Fibroblast of skin of scalp (primary cell): ENCODE measurements at places on chromosomes 16 and 17.

DNA sequence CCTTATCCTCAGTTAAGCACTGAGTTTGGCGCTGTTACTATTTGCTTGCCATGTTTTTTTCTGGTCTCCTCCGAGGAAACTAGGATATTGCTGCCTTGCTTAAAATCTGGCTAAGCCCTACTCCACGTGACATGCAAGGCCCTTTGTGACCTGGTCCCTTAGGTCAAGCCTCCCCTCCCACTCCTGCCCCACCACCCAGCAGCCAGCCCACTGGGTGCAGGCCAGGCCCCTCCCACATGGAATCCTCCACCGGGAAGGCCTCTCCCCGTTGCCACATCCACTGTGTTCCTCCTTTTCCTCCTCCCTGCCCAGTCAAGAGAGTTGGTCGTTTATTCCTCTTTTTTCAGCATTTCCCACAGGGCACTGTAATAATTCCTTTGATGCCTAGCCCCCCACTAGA is 16.2 kb downstream of the PSMD3 start:
- no peak for DNase-seq

- DNase-seq: peak; percentile 47
Observed at GRCh38 chr16:4487955-4488498, 11.8 kb downstream of the HMOX2 start.

GRCh38 chr17:179066-179432 is 2.4 kb downstream of the DOC2B start:
- DNase-seq: no peak

DNA sequence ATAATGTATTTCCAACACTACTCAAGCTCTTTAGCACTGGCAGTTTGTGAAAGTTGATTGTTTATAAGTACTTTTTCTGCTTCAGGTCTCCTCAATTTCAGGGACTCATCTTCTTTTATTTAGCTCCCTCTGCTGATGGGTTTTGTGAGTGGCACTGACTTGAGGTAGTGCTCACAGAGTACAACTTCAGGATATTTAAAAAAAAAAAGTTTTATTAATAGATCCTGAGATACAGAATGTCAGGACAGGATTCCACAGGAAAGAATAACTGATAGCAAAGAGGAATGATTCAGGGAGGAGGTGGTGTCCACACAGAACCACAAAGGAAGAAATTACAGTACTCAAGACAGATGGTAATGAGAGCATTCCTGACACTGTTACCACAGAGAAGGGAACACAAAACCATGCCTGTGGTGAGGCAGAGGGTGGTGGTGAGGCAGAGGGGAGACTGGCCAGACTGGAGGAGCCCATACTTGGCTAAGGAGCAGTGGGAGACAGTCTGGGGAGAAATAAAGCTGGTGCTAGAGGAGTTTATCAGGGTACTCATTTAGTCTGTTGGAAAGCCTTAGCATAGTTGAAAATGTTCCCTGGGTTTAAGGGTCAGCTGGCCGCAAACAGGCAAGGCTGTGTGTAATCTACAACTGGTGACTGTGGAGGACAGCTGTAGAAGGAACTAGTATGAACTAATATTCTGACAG is 63.7 kb downstream of the SPAG9 start:
- DNase-seq: peak; percentile 84

DNA sequence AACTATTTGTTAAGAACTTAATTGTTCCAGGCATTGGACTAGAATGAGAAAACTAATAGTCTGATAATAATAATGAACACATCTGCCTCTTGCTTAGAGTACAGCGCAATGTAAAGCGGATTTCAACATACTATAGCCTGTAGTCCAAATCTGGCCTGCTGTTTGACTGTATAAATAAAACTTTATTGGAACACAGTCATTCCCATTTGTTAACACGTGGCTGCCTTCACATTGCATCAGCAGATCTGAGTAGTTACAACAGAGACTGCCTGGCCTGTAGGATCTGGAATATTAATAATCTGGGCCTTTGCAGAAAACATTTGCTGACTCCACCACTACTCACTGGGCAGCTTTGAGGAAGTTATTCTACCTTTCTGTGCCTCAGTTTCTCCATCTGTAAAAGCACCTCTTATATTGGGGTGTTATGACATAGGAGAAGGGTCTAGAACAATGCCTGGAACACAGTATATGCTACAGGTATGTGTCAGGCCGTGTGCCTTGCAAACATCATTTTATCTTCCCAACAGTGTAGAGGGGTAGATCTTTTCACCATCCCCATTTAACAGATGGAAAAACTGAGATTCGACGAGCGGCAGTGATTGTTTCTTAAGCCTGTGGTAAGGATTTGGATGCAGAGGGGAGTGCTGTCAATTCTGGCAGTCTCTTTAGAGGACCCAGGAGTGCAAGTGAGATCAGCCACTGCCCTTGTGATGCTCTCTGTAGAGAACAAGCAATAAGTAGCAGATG is 22.2 kb downstream of the PDILT start:
- no peak for DNase-seq

DNA sequence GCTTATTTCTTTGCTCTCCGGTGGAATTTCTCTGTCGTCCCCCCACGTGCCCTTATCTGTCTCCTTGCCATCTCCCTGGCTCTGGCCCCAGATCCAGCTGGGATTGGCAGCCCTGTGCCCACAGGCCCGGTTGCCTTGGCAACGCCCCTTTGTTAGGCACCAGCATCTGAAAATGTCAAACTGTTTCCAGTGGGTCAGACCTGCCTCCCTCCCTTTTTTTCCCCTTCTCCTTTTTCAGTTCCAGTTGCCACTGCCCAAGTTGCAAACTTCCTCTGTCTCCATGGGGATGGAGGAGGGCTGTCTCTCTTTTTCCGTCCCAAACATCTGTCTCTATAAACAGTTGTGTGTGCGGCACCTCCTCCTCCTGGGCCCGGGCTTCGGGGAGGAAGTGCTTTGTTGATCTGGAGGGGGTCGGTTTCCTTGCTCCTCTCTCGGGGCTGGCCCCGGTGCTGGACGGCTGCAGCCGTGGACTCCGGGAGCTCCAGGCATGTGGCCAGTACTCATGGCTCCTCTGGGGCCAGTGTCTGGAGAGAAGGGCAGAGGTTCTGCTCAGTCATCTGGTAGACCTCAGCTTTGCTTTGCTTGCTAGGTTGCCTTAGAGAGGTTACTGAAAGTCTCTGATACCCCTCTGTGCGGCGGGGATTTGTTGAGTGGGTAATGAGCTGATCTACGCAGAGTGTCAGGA is 35.3 kb downstream of the SOCS3 start:
- peak; percentile 82 for DNase-seq

GRCh38 chr16:79716645-79717332 is 116.3 kb upstream of the MAF start:
- no peak for DNase-seq

GRCh38 chr17:34249478-34249877 is 5.6 kb upstream of the CCL2 start:
- DNase-seq: no peak

- DNase-seq: no peak
Observed at GRCh38 chr16:25298165-25298872, 40.7 kb upstream of the ZKSCAN2 start.

GRCh38 chr16:87057211-87057881 is 259.8 kb downstream of the C16orf95 start:
- DNase-seq: peak; percentile 34
